ENCODE measurements at places on chromosomes 2 and 18.

- DNase-seq: peak; percentile 1
Observed at GRCh38 chr18:44325903-44326635, 354.6 kb upstream of the SETBP1 start.

GRCh38 chr2:54274781-54275242 is 18.8 kb upstream of the TSPYL6 start:
- DNase-seq: no peak

DNA sequence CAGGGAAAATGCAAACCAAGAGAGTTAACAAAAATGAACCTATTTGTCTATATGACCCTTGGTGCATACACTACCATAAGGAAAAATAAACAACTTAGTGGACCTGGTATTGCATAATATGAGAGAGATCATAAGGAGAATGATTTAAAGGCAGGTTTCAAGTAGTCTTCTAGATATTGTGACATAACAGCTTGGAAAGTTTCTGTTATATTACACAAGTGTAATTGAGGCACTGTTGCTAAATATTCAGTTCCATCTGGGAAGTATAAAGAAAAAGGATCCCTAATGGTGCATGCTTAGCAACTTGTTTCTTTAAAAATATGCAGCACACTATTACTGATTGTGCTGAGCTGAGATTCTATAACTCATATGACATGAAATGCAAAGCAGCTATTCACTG is 252.2 kb upstream of the SPHKAP start:
- DNase-seq: no peak

DNA sequence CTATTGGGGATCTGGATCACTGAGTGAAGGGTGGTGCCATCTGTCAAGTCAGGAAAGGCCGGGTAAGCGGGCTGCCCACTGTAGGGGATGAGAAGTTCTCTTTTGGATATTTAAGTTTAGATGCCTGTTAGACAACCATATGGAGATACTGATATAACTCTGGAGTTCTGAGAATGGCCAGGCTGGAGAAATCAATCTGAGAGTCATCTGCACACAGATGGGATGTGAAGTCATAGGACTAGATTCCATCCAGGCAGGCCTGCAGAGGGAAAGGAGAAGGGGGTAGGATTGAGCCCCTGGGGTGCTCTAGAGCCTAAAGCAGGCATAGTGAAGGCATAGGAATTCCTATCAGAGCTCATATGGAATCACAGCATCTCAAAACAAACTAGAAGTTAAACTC is 30.1 kb downstream of the SPRED2 start:
- DNase-seq: no peak

DNA sequence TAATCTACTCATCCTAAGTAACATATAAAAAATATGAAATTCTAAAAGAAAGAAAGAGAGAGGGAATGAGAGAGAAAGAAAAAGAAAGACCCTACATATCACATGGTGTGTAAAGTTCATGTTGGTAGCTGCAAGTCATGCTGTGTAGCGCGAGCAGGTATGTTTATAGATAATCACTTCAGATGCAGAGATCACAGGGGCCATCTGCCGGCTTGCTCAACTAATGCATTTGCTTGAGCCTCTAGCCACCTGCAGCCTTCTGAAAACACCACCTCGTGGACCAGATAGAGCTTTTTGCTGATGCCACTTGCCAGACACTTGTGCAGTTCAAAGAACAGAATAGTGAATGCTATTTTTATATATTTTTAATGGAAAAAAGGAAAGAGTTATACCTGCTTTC is 37.6 kb downstream of the CDH7 start:
- DNase-seq: no peak

DNA sequence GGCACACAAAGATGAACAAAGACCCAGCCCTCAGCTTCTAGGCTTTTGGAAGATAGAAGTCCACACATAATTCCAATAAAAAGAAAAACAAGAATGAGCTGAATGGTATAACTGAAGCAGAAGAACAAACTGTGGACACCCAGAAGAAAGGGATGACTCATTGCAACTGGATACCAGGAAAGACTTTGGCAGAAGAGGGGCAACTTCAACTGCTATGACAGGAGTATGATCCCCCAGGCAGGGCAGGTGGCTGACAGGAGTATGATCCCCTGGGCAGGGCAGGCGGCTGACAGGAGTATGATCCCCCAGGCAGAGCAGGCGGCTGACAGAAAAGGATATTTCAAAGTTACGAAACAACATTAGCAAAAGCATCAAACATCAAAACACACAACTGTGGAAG is 21.6 kb downstream of the PID1 start:
- no peak for DNase-seq

DNA sequence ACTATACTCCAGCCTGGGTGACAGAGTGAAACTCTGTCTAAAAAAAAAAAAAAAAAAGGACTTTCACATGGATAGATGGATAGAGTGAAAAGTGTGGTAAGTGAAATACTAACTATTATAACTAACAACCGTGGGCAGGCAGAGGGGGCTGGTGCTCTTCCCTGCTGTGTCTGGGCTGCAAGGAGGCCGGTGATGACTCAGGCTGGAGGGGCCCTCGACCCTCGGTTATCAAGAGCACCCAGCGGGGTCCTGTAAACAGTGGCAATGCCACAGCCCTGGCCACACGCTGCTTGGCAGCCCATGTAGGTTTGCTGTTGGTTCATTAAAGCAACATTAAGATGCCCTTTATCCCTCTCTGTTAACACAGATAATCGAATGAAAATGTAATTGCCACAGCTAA is 184.8 kb upstream of the RAB12 start:
- no peak for DNase-seq

DNA sequence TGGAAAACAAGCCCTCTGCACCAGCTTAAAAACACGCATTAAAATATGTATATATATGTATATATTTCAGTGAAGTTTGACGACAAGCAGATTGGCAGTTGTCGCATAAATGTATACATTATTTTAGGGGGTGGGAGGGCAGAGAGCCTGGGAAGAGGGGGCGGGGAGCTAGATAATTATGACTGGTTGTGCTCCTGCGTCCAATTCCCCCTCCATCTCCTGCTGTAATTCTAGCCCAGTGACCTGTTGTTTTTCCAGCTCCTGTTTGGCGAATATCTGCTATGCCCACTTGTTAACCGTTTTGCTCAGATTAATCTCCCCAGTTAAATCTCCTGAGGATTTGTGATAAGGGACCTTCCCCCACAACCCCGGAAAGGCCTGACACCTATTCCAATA is 656 bp downstream of the UNC80 start:
- no peak for DNase-seq

DNA sequence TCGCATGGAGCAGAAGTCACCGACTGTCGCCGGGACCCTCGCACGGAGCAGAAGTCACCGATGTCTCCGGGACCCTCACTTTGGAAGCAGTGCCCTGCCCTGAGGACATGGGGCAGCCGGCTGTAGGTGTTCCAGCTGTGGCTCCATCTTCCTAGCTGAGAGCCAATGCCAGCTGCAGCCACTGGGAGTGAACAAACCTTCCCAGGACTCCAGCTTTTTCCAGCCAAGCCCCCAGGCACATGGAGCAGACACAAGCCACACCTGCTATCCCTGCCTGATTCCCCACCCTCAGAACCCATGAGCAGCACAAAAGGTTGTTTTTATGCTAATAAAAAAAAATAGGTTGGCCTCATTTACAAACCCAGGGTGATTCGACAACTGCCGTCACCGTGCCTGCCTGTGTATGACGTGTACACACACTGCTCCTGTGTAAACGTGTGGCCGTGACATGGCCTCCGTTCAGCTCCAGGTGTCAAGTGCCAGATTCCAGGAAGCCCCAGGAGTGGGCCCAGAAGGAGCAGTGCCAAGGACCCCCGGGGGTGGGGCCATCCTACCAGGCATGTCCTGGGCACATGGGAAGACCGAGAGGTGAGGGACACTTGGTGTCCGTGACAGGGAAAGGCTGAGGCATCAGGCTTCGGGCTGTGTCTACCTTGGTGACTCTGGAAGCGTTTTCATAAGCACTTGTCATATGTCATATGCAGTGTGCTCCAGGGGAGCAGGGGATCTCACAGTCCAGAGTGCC is 91.5 kb downstream of the EIPR1 start:
- DNase-seq: no peak

- DNase-seq: no peak
Observed at GRCh38 chr18:26705757-26706156, 157.4 kb upstream of the KCTD1 start.

DNA sequence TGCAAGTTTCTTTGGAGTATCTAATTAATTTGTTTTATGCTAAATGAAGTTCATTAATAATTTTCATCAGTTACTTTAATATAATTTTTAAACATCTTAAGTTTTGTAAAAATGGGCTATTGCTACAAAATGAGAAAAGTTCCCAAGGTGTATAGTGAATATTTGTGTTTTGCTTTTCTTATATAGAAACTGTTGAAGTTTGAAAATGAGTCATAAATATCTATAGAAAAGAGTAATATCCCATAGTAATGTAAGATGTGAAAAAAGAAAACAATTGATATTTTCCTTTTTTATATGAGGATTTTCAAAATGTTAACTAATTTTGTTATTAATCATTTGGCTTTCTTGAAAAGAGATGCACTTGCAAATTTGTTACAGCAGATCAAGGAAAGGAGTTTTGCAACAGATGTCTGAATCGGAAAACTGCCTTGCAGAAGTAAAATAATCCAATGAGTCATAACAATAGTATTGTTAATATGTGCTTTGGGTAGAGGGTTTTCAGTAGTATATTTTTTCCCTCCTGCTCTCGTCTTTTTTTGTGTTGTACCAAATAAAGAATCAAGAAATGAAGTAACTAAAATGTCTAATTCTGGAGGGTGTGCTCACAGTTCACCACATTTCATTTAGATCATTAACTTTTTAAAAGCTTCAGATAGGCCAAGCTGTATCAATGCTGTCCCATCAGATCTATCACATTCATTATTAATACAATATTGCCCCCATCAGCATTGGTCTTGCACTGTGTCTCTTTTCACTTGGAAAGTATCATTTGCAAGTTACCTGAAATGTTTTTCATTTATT is 15.5 kb downstream of the DUSP19 start:
- DNase-seq: no peak

DNA sequence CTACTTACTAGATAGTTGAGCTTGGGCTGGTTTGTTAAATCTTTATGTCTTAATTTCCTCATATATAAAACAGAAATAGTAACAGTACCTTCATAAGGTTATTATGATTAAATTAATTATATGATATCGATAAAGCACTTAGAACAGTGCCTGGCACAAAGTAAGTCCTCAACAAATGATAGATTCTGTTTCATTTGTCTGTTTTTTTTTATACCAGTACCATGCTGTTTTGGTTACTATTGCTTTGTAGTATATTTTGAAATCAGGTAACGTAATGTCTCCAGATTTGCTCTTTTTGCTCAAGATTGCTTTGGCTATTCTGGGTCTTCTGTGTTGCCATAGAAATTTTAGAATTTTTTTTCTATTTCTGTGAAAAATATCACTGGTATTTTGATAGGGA is 66.3 kb downstream of the DYM start:
- DNase-seq: no peak

DNA sequence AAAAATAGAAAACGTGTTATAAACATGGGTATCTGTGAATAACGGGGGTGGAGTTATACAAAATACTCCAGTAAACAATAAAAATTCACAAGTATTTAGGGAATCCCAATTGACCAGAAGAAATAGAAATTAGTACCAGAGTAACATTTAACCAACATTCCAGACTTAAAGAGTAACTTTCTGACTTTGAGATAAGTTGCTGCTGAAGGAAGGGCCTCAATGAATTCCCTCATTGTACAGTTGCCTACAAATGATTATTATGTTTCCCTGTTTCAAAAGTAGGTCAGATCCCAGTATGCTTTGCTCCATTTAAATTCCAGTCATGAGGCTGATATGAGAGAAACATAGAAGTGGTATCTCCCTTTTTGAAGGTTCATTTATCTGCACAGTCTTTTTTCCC is 88.3 kb upstream of the KCNH7 start:
- no peak for DNase-seq

DNA sequence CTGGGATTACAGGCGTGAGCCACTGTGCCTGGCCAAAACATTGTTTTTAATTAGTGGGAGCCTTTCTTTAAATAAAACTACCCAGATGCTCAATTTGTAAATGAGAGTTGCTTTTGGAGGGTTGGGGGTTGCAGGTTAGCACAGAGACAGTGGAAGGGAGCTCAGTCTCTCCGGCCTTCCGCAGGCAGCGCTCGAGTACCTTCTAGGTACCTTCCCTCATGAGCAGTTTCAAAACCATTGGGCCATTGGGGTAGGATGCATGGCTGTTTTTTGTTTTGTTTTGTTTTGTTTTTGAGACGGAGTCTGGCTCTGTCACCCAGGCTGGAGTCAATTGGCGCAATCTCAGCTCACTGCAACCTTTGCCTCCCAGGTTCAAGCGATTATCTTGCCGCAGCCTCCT is 19.0 kb downstream of the SLC66A3 start:
- DNase-seq: no peak

DNA sequence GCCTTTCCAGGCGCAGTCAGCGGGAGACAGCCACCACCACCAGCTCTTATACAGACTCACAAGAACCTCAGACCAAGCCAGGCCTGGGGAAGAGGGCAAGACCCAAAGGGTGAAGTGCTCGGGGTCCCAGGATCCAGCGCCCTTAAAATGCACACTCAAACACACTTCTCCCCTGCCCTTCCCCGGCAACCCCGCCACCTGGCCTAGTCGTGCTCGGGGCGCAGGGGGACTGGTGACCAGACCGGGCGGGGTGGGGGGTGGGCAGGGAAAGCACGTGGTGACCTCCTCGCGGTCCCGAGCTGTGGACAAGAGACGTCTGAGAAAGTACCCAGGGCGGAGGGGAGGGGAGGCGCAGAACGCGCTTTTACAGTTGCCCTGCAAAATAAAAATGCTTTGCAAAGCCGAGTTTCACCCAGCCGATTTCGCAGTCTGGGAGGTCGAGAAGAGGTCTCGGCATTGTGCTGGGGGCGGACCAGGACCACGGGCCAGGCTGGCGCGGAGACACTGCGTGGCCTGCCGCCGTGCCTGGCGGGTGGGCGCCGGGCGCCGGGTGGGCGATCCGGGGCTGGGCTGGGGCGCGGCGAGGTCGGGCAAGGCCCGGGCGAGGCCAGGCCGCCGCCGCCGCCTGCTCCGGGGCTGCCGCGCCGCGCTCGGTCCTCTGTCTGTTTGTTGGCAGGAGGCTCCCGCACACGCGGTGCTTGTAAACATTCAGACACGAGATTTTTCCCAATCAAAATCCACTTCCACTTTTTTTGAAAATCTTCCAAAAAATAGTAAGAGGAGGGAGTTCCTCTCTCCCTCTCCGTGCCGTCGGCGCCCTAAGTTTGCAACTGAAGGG is 2.0 kb downstream of the BCL11A start:
- DNase-seq: no peak

- no peak for DNase-seq
Observed at GRCh38 chr18:29084120-29084519, 907.2 kb upstream of the CDH2 start.

- no peak for DNase-seq
Observed at GRCh38 chr18:50195689-50196088, 742 bp upstream of the MYO5B start.

GRCh38 chr2:174729797-174730697 is 34.2 kb downstream of the CHRNA1 start:
- no peak for DNase-seq

DNA sequence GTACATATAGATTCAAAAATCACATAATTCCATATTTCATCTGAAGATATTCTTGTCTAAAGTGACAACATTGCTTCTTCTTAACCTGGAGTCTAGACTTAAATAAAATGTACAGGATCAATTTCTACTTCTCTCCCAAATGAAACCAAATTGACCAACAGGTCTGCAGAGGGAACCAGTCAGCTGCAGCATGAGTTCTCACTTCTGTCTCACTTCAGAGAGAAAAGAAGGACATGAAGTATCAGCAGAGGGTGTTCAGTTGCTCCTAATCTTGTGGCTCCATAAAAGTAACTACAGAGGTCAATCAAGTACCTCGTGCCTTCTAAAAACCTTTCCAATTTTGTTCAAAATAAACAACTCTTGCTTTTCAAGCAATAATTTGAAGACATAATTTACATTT is 47.2 kb upstream of the MAP2 start:
- no peak for DNase-seq

GRCh38 chr2:3326871-3327270 is 50.7 kb downstream of the EIPR1 start:
- no peak for DNase-seq
